ENCODE measurements at places on chromosomes 2 and 18.

DNA sequence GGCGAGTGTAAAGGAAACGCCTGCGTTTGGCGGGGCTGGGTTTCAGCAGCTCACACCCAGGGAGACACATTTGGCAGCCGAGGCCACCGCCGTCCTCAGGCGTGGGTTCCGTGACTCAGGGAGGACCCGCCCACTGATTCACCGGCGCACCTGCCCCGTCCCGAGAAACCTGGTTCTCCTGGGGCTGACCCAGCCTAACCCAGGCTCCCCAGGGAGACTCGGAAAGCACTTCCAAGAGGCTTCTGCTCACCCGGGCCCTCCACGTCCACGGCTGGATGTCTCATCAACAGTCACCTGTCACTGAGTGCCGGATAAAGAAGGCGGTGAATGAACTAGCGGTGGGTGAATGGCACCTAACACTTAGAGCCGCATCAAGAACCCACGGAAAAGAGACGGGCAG, 126.4 kb upstream of the CTDP1 start:
- no peak for DNase-seq

GRCh38 chr2:28408764-28409599, 16.3 kb downstream of the FOSL2 start:
- peak; percentile 86 for DNase-seq

DNA sequence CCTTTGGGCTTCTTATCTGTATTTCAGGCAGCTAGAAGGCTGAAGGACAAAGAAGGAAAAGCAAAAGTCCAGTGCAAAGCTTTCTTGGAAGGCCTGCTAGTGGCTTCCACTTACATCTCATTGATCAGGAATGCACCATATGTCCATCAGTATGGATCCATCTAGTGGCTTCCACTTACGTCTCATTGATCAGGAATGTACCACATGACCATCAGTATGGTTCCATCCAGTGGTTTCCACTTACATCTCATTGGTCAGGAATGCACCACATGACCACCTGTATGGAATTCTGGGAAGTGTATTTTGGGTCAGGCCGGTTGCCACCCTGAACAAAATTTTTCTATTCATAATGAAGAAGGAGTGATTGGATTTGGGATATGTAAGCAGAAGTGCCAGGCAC, 70.6 kb downstream of the LYPD6 start:
- no peak for DNase-seq

DNA sequence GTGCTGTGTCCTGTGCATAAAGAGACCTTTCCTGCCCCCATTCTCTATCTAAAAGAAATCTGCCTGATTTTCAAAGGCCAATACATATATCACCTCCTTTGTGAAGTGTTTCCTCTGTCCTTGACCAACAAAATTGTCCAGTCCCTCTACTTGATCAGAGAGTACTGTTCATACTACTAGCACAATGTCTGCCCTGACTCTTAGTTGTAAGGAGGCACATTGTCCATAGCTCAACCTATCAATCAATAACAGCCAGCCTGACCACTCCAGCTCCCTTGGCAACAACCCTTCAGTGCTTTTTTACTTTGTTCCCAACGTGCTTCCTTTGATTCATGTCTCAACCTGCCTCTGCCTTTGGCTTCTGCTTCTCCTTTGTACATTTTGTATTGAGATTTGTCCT, 398.9 kb downstream of the TRIB2 start:
- no peak for DNase-seq

DNA sequence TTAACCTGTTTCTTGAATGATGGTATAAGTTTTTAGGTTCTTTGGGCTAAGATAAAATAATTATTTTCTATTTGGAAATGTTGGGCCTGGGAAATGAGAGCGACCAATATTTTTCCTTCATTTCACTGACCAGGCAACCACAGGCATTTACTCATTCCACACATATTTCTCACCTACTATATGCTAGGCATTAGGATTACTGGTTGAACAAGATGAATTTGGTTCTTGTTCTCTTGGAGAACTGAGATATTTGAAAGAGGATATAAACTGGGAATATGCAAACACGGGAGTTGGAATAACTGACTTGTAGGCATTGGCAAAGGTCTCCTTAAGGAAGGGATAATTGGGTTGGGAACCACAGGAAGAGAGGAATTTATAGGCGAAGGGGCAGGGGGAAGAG, 3.9 kb upstream of the MYL1 start:
- no peak for DNase-seq

DNA sequence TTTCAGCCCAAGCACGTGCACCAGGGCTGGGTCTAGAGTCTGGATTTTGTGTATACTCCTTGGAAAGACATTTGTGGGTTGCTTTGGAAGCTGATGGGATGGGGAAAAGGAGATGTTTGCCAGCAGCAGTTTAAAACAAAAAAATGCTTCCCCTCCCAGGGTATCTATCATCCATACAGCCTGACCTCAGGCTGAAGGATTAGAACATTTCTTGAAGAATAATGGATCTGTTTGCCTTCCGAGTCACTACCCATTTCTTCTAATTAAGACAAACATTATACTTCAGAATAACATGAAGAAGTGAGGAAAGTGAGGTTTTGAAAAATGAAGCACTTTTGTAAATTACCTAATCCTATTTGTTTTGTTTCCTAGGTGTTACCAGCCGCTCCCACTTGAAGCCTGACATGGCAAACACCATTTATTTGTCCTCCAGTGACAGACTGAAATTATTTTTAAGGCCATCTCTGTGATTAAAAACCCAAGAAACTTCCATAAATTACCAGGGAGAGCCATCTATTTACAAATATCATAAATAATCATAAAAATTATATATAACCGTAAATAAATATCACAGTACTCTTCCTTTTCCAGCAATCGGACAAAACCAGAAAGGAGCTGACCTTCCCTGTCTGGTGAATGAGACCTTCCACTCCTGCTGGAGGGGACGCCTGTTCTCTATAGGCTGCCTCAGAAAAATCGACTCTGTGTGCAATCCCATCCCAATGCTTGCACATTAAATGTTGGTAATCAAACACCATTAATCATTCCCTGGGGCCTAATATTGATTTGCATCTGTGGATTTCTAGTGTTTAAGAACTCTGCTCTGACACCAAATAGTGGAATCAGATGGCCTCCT, 106.8 kb downstream of the C1D start:
- no peak for DNase-seq

DNA sequence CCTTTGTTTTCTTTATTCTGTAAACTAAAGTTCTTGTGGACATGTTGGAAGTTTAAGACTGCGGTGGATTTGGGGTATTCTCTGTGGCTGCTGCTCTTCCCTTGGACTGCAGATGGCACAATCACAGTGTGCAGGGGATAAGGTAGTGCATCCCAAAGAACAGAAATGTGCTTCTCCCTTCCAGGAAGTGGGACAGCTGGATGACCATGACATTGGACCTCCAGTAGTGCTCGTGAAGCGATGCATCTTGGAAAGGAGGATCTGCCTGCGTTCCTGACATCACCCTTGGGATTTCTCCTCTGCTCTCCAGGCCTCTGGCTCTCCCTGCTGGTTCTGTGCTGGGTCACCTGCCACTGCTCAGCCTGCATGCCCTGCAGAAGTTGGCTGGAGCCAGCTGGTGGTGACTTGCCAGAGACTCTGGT, 109.9 kb downstream of the SLC4A3 start:
- no peak for DNase-seq

DNA sequence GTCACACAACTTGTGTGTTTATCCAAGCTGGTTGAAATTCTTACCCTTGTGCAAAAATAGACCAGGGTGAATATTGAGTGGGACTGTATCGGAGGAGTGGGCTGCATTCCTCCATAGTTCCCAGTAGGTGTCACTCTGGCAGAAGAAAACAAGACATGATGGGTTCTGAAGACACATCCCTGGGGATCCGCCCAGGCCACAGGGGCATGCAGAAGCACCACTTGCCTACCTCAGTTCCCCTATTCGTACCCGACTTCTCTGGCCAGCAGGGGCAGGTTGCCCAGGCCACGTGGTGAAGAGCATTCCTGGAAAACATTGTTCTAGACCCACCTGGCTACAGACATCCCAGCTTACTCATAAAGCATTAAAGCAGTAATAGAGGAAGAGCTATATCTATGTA, 168.2 kb downstream of the FAM210A start:
- DNase-seq = peak; percentile 75

- DNase-seq = no peak
These were observed 137.9 kb upstream of the ZC3H15 start for GRCh38 chr2:186348200-186348599.

DNA sequence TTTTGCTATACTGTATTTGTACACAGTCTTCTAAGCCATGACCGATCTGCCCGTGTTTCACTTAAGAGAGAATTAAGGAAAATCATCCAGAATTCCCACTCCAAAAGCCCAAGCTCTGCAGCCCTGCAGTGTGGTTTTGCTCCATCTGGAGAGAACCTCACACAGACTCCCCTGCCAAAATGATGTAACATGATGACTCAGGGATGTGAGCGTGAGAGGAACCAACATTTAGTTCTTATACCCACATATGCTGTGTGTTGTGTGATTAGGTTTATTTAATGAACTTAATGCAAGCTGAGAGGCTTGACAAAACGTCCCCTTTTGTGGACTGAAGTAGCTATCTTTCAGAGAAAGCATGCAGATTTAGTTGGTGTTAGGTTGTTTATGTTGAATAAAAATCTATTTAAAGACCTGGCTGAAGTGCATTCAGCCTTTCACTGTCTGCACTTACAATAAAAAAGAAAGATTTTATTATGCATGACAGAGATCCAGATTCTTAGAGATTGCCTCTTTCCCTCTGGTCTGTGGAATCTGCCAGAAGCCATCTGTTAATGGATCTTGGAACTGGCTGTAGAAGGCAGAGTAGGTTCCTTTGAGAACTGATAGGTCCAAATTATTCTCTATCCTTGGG, 6.3 kb downstream of the RAB12 start:
- DNase-seq = peak; percentile 79

DNA sequence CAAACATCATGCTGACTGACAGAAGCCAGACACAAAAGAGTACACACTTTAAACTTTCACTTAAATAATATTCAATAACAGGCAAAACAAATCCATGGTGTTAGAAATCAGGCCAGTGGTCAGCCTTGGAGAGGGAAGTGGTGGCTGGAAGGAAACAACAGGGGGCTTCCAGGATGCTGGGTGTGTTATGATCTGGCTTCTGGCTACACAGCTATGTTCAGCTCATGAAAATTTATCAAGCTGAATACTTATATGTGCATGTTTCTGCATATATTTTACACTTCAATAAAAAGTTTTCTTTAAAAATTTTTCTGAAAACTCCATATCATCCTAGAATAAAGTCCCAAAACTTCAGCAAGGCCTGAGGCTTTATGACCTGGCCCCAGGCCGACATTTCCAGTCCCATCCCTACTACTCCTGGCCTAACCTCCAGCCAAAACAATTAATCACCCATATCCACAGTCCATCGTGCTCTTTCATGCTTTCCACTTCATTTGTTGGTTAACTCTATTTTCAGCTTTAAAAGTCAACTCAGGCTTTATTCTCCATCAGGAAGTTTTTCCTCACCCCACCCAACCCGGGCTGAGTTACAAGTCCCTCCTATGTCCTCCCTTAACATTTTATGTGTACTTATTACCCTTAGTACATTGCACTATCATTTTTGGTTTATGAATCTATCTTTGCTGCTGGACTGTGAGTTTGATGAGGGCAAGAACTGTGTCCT, 27.9 kb upstream of the SPTBN1 start:
- no peak for DNase-seq

GRCh38 chr18:57797209-57797651, 5.9 kb downstream of the ATP8B1 start:
- DNase-seq = no peak

- no peak for DNase-seq
These were observed 36.2 kb downstream of the AMER3 start for GRCh38 chr2:130791617-130791939.

- no peak for DNase-seq
These were observed 293.8 kb upstream of the CHAC2 start for GRCh38 chr2:53473775-53474311.

DNA sequence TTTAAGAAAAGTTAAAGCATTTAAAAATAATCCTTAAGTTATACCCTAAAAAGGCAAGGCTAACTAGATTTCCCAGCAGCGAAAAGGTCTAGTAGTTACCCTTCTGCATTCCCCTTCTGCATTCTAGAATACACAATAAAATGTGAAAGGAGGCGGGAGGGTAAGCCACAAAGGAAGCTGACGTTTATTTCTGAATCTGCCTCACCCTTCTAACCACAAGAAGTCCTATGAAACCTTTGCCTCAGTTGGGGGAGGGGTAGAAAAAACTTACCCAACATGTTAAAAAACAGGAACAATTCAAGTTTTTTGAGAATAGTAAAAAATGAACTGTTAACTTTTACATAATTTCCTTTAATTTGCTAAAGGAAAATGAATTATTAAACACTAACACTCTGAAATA, 11.3 kb downstream of the STK17B start:
- DNase-seq = peak; percentile 96

DNA sequence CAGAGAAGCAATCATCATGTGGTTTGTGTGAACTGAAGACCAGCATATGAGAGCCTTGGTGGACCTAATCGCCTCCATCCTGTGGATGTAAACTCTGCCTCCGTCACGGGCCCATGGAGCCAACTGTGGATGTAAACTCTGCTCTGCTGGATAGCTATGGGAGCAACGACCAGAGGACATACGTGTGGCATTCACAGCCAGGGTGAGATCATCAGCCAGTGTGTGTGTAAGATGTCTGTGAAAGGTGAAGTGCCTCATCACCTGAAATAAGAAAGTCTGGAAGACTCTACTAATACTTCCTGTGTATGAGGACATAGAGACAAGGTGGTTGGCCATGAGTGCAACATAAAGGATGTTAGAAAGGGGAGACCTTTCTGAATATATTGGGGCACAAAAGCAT, 63.5 kb downstream of the CYB5A start:
- no peak for DNase-seq

GRCh38 chr2:68230241-68231060, 21.9 kb downstream of the PPP3R1 start:
- peak; percentile 29 for DNase-seq

- DNase-seq = no peak
These were observed 417.9 kb downstream of the PID1 start for GRCh38 chr2:228853151-228853550.

- no peak for DNase-seq
These were observed 1272.5 kb upstream of the CDH2 start for GRCh38 chr18:29449424-29449823.

- no peak for DNase-seq
These were observed 73.9 kb upstream of the SOX11 start for GRCh38 chr2:5618271-5618670.

GRCh38 chr2:235669983-235670962, 176.4 kb downstream of the AGAP1 start:
- no peak for DNase-seq

DNA sequence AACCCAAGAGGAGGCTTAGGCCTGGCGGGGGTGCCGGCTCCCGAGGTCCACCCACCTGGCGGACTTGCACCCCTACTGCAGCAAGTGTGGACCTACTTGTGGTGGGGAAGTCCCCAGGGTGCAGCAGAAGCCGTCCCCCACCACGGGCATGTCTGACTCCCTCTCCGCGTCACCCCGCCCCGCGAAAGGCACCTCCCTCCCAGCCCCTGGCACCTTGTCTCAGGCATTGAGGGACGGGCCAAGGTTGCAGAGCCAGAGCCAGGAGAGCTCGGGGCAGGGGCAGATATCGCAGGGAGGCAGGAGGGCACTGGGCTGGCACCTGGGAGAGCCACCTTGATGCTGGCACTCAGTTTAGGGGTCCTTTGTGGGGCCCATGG, 19.0 kb downstream of the CROCC2 start:
- DNase-seq = no peak

- no peak for DNase-seq
These were observed 55.4 kb upstream of the ACYP2 start for GRCh38 chr2:54059986-54060385.

GRCh38 chr2:209582281-209582680, 158.4 kb downstream of the MAP2 start:
- DNase-seq = no peak

- DNase-seq = no peak
These were observed 184.7 kb downstream of the EIPR1 start for GRCh38 chr2:3192920-3193319.

- no peak for DNase-seq
These were observed 1367.4 kb upstream of the ACVR2A start for GRCh38 chr2:146477383-146477782.

Data from inflammatory macrophage treated with lipopolysaccharide for 1 hour (primary cell).